ENCODE measurements at places on chromosomes 13 and 19.

DNA sequence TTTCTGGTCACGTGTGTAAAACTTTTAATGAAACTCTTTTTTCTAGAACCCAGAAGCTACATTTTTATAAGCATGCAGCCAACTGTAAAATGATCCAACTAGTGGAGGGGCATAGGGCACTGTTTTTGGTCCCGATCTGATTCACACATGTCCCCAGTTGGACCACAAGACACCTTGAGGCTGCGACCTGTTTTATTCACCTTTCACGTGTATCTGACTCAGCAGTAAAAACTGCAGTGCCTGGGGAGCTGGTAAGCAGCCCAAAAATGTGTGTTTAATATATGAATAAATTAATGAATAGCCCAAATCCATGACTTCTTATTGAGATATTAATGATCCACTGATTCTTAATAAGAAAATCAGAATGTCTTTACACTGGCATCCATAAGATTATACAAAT lies 140.4 kb downstream of the COL4A1 start:
- no peak for DNase-seq

DNA sequence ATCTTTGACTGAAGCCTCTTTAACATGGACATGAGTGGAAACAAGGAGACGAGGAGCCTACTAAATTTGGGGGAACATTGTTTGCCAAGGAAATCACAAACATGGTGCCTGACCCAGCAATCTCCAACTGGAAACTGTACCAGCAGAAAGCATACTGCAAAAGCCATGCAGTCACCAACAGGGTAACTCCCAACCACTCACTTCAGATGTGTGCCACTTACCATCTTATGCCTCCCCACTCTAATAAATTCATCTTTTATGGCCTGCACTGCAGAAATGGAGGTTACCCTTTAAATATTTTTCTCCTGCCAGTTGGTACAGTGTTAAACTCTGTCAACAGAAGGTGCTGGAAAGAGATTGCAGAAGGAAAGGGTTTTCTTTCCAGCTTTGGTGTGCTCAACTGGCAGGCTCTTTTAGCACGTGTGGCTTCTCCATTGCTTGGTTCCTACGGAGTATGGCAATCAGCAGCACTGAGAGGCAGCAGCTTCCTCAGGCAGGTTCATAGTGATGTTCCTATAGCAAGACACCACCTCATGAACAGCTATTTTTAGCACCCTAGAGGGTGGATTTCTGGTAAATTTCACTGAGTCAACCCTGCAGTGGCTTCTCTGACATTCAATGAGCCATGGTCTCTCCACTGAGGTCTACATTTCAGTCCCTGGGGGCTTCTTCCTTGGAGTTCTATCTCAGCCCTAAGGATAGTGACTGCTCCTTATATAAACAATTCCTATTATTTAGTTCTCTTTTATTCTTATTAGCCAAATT lies 21.4 kb downstream of the MIR17HG start:
- DNase-seq, result no peak

DNA sequence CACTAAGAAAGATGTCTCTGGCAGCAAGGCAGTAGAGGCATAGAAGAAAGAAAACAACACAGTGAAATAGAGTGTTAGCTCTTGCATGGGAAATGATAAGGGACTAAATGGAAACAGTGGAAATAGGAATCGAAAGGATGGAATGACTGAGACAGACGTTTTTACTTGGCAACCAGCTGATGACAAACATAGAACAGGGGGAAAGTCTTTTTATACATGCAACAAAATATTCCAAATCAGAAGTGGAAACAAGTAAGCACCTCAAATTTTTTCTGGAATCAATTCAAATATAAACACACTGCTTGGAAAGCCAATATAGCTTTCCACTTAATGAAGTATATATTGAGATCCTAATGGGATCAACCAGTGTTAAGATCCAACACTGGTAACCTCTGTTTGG lies 110.2 kb downstream of the MZT1 start:
- DNase-seq, result no peak

DNA sequence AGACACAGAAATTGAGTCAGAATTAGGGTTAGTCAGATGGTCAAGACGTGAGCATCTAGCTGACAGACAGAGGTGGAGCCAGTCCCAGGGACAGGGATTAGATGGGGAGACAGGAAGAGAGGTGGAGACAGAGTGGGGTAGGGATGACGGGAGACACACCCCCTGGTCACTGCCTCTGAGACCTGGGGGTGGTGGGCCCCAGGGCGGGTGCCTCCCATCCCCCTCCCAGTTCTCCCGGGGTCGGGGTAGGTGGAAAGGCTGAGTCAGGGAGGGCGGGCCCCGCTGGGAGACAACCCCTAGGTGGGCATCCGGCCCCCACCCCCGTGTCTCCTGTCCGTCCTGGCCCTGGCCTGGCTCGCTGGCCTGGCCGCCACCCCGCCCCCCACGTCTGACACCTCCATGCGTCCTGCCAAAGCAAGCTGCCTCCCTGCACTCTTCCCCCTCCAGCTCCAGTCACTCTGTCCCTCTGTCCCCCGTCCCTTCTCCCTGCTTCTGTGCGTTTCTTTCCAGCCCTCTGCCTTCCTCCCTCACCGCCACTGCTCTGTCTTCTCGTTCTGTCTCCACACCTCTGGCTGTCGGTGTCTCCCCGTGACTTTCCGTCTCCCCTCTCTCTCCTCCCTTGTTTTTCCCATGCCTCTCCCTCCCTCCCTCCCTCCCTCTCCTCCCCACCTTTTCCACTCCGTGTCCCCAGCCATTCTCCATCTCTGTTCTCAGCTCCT lies 15.1 kb downstream of the CCDC97 start:
- no peak for DNase-seq

DNA sequence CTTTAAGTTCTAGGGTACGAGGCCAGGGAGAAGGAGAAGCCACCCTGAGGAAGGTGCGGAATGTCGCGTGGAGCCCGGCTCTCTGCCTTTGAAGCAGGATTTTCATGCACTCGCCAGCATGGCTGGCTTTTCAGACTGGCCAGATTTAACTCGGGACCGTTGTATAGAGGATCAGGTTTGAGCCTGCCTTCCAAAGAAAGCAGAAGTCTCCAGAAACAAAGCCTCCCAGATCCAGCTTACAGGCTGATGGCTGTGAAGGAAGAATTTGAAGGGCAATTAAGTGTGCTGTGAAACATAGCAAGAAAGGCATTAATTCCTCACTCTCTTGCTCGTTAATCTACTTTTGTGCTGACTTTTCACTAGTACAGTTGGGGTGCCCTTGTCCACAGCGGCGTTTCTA lies 140.2 kb downstream of the SOX1 start:
- no peak for DNase-seq

DNA sequence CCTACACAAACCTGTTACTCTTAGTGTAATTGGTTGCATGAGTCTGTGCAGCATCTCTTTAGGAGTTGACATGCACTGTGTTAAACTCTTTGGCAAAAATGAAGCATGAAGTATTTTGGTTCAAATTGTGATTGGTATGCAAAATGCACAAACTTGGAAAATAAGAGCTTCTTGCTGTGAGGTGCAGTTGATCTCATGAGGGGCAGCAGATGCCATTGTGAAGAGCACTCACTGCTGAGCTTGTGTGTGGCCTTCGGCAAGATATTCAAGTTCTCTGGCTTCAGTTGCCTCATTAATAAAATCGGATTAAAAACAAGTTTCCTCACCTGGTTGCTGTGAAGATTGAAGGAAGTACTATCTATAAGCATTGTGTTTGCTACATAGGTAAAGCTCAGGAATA lies 142.3 kb downstream of the KATNAL1 start:
- DNase-seq, result no peak

DNA sequence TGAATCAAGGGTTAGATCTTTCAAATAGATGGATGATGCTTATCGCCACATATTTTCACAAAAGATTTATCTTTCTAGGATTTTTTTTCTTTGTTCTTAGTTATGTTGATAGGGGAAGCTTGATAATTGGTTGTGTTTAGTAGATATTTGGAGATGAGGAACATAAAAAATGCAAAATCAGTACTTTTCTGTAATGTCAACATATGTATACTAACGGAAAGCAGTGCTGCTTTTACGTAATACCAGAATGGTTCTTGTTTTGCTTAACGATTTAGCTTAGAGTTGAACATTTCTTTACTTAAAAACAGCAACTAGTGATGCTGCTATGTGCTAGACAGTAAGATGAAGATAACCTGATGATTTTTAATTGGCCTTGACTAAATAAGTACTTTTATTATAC lies 3.0 kb downstream of the ZMYM2 start:
- no peak for DNase-seq

DNA sequence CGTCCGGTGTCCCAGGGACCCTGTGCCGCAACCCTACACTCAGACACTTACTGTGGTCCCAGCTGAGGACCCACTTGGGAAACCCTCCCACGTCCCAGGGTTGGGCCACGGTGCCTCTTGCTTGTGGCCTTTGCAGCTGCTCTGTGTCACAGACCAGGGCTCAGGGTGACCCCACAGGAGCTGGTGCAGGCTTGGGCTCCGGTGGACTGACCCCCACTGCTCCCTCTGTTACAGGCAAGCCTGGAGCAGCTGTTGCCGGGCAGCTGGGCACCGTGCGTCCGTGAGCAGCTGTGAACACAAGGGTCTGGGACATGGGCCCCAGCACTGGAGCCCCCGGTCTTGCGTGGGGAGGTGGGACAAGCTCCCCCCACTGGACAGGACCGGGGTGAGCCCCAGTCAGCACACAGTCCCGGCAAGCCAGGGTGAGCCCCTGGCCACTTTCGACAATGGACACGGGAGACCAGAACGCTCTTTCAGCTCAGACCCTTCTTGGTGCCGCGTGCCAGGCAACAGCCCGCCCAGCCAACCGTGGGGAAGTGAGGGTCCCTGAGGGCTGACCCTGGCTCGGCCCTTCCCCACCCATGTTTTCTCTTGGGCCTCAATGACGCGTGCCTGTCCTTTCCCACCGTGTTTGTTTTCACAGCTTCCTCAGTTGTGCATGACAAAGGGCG lies 65.7 kb upstream of the C13orf46 start:
- DNase-seq, result no peak

GRCh38 chr19:50666346-50667176 lies 17.3 kb downstream of the C19orf81 start:
- no peak for DNase-seq
